ENCODE measurements at places on chromosomes 2 and 18. TPM values are rescaled to one million over a fixed set of nuclear protein-coding genes. Genes with fewer than 3 reads are reported as not detected.

The CACNB4 gene
- total RNA-seq, result 9.6 TPM

The KIF3C gene
- 3.0 TPM for total RNA-seq

The TUBA3E gene
- total RNA-seq, result not detected

The FAM237A gene
- total RNA-seq, result not detected

The MGAT5 gene
- 23.6 TPM for total RNA-seq

The L3MBTL4 gene
- 4.8 TPM for total RNA-seq

The FMNL2 gene
- 12.4 TPM for total RNA-seq

The CAB39 gene
- total RNA-seq, result 50.8 TPM

The TMEM182 gene
- total RNA-seq, result 2.5 TPM

The SLC9A4 gene
- total RNA-seq, result 0.08 TPM

The PKDCC gene
- total RNA-seq, result 1.8 TPM

The KCNE4 gene
- total RNA-seq, result 0.12 TPM

The GPC1 gene
- 101 TPM for total RNA-seq

The RAB6C gene
- not detected for total RNA-seq

The SCTR gene
- not detected for total RNA-seq

The IL37 gene
- total RNA-seq, result not detected

The NETO1 gene
- total RNA-seq, result not detected

The SPEG gene
- total RNA-seq, result 3.8 TPM

The SIX3 gene
- not detected for total RNA-seq

The STAT4 gene
- 0.88 TPM for total RNA-seq

The PARD6G gene
- 33.8 TPM for total RNA-seq

The CLHC1 gene
- 5.3 TPM for total RNA-seq

Measured in esophagus mucosa (tissue), 1 donor.